SK-N-DZ (cell line): ENCODE measurements at places on chromosomes 3 and 15.

DNA sequence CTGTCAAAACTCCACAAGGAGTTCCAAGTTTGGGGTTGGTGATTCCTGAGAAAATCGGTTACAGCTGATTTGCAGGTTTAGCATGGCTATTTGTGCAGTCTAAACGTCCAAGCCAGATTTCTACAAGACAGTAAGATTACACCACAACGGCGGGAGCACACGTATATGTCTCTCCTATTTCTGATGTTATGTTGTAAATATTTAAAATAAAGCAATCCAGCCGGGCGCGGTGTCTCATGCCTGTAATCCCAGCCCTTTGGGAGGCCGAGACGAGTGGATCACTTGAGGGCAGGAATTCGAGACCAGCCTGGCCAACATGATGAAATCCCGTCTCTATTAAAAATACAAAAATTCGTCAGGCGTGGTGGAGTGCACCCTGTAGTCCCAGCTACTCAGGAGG, 106.8 kb upstream of the IGF1R start:
- no peak for DNase-seq

DNA sequence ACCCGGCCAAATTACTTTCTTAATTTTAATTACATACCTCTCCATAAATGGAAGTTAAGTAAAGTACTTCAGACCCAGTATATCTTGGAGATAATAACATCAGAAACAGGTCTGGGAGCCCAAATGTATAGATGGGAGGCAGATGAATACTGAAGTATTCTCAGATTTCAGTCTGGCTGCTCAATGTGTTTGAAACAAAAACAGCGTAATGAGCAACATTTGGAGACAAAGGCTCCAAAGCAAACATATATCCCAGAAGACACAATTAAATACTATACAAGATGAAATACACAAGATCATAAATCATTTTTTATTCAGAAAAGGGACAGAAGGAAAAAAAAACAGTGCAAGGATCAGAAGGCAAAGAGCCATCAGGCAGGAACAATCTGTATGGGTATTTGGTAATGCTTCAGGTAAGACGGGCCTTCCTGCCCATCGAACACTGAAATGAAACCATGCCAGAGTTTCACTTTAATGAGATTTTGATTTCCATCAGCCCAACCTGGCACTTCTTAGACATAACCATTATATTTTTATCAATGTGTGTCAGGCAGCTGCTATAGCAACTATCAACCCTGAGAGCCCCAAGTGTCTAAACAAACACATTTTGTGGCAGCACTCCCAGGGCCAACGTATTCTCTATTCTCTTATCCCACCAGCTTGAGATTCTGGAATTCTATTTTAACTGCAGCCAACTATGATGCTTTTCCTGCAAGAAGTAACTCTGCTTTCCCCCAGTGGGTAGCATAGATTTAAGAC, 210.8 kb downstream of the STT3B start:
- DNase-seq: no peak

DNA sequence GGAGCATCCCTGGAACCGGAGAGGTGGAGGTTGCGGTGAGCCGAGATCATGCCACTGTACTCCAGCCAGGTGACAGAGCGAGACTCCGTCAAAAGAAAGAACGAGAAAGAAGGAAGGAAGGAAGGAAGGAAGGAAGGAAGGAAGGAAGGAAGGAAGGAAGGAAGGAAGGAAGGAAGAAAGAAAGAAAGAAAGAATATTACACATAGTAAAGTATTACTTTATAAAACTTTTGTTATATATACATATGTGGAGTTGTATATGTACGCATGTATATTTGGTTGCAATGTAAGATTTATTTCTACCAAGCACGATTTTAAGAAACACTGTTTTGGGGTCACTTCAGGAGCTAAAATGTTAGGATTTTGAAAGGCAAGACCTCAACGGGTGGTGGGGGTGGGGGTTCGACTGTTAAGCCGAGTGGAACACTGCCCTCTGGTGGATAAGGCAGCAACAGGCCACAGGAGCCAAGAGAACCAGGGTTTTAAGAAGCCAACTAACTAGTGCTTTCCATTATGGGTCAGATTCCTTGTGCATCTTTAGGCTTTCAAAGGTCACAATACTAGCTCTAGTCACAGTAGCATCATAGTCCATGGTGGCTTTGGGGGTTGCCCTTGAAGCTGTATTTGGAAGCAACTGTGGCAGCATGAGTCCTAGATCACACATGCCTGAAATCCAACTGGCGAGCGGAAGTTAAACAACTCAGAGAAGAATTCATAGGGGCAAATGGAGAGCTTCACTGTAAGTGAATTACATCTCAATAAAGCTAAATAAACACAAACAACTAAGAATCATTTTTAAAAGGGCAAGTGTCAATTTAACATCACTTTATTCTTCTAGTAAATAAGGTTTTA, 22.5 kb downstream of the GLB1 start:
- DNase-seq: peak; percentile 71

- no peak for DNase-seq
Observed at GRCh38 chr3:106913111-106913698, 464.0 kb upstream of the CCDC54 start.

DNA sequence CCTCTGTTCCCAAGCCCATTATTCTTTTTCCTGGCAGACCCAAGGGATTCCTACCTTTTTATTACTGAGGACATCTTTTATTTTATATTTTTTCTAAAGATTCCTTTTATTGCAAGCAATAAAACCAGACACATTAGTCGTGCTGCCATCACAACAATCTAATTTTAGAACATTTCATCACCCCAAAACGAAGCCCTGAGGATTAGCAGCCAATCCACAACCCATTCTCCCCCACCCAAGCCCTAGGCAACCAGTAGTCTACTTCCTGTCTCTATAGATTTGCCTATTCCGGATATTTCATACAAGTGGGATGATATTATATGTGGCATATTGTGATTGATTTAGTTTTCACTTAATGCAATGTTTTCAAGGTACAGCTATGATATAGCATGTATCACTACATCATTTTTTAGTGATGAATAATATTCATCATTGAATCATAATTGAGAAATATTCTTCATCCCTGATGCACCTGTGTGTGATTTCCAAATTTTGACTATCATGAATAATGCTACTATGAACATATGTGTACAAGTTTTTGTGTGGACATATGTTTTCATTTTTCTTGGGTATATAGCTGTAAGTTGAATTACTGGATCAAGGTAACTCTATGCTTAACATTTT, 65.7 kb downstream of the IL1RAP start:
- DNase-seq: no peak

GRCh38 chr3:43736558-43737440, 46.1 kb downstream of the ABHD5 start:
- DNase-seq: no peak

GRCh38 chr3:138479438-138479863, 45.0 kb downstream of the ESYT3 start:
- DNase-seq: peak; percentile 50

- no peak for DNase-seq
Observed at GRCh38 chr15:101078669-101079323, 159.6 kb downstream of the LRRK1 start.

GRCh38 chr3:101940521-101941317, 91.4 kb downstream of the NFKBIZ start:
- peak; percentile 88 for DNase-seq
